NCI-H774 (cell line): ENCODE measurements at places on chromosomes 7 and 10.

- no peak for DNase-seq
Measured at GRCh38 chr7:67306331-67306730, 309.7 kb downstream of the TYW1 start.

DNA sequence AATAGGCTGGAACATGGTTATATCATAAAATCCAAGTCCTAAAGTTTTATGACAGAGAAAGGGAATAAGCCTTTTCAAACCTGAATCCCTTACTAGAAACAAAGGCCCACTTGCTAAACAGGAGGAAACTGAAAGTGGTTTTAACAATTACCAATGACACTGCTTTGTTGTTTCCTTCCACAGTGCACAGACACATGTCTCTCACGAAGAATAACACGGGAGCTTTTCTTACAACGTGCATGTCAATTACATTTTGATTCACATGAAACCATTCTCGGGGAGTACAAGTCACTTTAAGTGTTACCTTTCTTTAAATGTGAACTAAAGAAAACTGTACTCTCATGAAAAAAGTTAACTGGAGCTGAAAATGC lies 1.4 kb downstream of the MRPS33 start:
- no peak for DNase-seq

DNA sequence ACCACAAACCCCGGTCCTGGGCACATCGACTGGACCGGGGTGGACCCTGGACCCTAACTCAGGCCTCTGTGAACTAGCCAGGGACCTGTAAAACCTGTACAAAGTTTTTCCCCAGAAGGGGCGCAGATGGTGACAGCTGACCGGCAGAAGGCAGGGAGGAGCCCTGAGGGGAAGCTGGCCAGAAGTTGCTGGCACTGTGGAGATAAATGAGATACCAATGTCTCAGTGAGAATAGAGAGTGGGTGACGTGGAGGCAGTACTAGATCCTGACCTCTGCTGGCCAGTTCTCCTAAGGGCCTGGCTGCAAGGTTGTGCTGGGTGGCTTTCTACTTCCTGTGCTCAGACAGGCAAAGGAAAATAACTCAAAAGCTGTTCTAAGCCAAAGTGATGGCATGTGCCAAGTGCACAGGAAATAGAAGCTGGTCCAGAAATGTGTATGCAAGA lies 10.6 kb upstream of the TSPAN14 start:
- DNase-seq = no peak

DNA sequence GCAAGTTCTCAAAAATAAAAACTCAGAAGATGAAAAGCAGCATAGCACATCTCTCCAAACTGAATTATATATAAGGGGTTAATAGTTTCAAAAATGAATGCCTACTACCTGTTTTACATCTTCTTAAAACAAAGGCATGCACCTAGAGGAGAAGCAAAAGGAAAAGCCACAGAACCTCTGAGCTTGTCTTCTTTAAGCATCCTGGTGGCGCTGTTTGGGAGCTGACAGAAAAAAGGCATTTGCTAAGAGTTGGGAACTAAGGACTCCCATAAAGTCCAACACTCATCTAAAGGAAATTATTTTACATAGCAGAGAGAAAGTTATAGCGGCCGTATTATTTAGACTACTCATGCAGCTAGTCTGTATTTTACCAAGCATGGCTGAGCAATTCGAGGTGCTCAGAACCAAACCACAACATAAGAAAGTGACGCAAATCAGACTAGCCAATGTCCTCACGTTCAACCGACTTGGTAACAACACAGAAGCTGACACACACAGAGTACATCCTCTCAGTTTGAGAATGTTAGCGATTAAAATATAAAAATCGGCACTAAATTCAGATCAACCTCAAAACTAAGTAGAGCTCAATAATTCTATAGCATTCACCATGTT lies 38.8 kb downstream of the PTN start:
- no peak for DNase-seq

GRCh38 chr7:55061726-55062499 lies 43.1 kb downstream of the EGFR start:
- no peak for DNase-seq
